H9 (cell line): ENCODE measurements at places on chromosomes 2 and 18.

GRCh38 chr2:150689590-150689989 is 202.1 kb upstream of the RND3 start:
- no peak overlapping the region for H3K27ac ChIP-seq
- DNase-seq, result no peak
- no peaks in the 10 kb centered on the region for H3K27me3 ChIP-seq
- no peaks in the 10 kb centered on the region for H3K36me3 ChIP-seq
- H3K4me1 ChIP-seq, result no peaks in the 10 kb centered on the region

GRCh38 chr2:86062043-86062442 is 43.6 kb downstream of the POLR1A start:
- no peaks in the 10 kb centered on the region for H3K4me1 ChIP-seq
- H3K4me3 ChIP-seq, result no peak overlapping the region
- H3K27me3 ChIP-seq, result no peaks in the 10 kb centered on the region
- no peak overlapping the region for H3K27ac ChIP-seq

- no peaks in the 10 kb centered on the region for H3K27me3 ChIP-seq
- no peak for DNase-seq
These were observed 231.5 kb downstream of the TTC32 start for GRCh38 chr2:19670303-19670702.

DNA sequence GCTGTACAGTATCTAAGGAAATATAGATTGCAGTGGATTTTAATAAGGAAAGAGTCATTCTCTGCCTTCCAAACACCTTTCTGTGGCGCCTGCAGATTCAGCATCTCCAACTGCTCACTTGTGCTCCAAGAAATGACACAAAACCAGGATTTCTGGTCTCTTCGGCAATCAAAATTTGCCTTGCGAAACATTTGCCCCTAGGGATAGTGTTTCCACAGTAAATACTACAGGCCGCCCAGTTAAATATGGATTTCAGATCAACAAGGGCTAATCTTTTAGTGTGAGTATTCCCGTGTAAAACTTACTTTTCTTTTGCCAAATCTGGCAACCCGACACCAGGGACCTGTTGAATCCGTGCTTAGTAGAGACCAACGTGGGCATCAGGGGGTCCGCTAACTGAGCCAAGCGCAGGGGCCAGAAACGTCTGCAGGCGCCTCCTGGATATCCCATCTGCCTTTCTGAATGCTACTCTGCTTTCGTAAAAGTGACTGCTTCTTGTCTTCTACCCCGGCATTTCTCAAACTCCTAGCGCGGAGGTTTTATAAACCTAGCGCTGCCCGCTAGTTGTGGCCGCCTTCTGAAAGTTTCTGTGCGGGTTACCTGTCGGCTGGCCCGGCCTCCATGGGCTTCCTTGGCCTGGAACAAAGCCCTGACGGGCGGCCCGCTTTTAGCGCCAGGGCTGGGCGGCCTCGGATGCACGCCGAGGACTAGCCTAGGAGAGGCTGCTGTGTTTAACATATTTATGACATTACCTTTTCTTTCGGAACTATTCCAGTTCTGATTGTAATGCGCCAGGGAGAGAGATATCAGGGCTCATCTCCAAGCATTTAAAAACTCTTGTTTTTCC is 2.5 kb downstream of the CYP1B1 start:
- H3K27me3 ChIP-seq, result peaks cover 36% of the 10 kb centered on the region
- H3K27ac ChIP-seq, result no peak overlapping the region
- DNase-seq, result peak; percentile 55
- H3K4me1 ChIP-seq, result no peaks in the 10 kb centered on the region

DNA sequence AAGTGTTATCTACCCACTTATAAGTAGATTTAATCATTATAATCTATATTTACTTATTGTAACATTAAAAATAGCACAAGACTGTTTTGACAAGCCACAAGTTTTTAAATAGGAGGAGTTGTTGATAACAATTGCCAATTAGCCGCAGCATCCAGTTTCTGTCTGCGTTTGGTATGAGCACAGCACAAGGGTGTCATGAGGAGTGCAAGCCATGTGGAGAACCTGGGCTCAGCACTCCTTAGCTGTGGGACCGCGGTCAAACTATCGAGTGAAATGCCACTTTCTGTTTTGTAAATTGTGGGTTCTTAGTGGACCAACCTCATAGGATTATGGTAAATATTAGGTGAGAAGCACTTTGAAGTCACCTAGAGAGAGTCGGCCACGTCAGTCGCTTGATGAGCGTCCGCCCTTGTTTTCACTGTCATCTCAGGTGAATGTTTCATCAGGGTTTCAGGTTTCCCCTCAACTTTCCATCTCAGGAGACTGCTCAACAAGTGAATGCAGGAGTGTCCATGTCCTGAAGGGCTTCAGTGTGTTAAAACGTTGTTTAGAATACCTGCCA is 294.5 kb downstream of the ZNF407 start:
- no peaks in the 10 kb centered on the region for H3K4me1 ChIP-seq
- no peak overlapping the region for H3K27ac ChIP-seq
- H3K36me3 ChIP-seq, result no peaks in the 10 kb centered on the region
- no peak overlapping the region for H3K4me3 ChIP-seq

DNA sequence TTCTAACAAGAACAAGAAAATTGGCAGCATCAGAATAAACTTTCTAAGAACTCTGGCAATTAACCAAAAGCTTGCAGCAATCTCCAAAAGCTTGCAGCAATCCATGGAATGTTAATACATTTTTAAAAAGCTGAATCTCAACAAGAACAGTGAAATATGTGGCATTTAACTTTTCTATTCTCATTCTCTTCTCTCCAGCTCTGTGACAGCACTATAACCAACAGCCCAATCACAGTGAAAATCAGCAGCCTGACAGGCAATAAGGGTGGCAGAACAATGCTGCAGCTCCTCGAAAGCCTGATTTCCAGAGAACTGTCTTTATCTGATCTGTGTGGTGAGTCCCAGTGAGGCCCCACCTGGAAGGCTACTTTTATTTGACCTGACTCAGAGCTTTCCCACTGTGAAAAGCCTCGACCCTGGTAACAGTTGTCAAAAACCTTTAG is 60.0 kb downstream of the TMEM131 start:
- peak overlapping the region; percentile 5; the same call in 1 of the 2 replicates for H3K4me3 ChIP-seq
- no peaks in the 10 kb centered on the region for H3K4me1 ChIP-seq
- no peaks in the 10 kb centered on the region; the same call in 1 of the 2 replicates for H3K27me3 ChIP-seq
- peaks cover 4% of the 10 kb centered on the region; the same call in 1 of the 3 replicates for H3K36me3 ChIP-seq
- no peak for DNase-seq
- no peak overlapping the region for H3K27ac ChIP-seq

- no peak overlapping the region for H3K27ac ChIP-seq
- no peak overlapping the region for H3K4me3 ChIP-seq
- H3K36me3 ChIP-seq, result peaks cover 34% of the 10 kb centered on the region; the same call in 2 of the 3 replicates
- no peaks in the 10 kb centered on the region for H3K4me1 ChIP-seq
- peak; percentile 19 for DNase-seq
- no peaks in the 10 kb centered on the region for H3K27me3 ChIP-seq
These were observed 244.1 kb downstream of the HDAC4 start for GRCh38 chr2:239156516-239157265.

GRCh38 chr2:219596954-219597551 is 604 bp upstream of the STK11IP start:
- H3K36me3 ChIP-seq, result peaks cover 8% of the 10 kb centered on the region; the same call in 1 of the 2 replicates
- H3K27me3 ChIP-seq, result no peaks in the 10 kb centered on the region
- no peak for DNase-seq
- H3K4me3 ChIP-seq, result peak overlapping the region; percentile 94

- H3K36me3 ChIP-seq, result no peaks in the 10 kb centered on the region
- DNase-seq, result no peak
- H3K4me3 ChIP-seq, result no peak overlapping the region
- H3K27ac ChIP-seq, result no peak overlapping the region
- H3K27me3 ChIP-seq, result no peaks in the 10 kb centered on the region; the same call in 1 of the 2 replicates
- H3K4me1 ChIP-seq, result peaks cover 13% of the 10 kb centered on the region; the same call in 1 of the 2 replicates
These were observed 62.6 kb downstream of the ODC1 start for GRCh38 chr2:10385501-10385900.

GRCh38 chr2:173652767-173653431 is 298.2 kb downstream of the CDCA7 start:
- no peaks in the 10 kb centered on the region; the same call in 1 of the 2 replicates for H3K4me1 ChIP-seq
- no peaks in the 10 kb centered on the region for H3K36me3 ChIP-seq
- DNase-seq, result no peak
- no peak overlapping the region for H3K4me3 ChIP-seq
- no peak overlapping the region for H3K27ac ChIP-seq

DNA sequence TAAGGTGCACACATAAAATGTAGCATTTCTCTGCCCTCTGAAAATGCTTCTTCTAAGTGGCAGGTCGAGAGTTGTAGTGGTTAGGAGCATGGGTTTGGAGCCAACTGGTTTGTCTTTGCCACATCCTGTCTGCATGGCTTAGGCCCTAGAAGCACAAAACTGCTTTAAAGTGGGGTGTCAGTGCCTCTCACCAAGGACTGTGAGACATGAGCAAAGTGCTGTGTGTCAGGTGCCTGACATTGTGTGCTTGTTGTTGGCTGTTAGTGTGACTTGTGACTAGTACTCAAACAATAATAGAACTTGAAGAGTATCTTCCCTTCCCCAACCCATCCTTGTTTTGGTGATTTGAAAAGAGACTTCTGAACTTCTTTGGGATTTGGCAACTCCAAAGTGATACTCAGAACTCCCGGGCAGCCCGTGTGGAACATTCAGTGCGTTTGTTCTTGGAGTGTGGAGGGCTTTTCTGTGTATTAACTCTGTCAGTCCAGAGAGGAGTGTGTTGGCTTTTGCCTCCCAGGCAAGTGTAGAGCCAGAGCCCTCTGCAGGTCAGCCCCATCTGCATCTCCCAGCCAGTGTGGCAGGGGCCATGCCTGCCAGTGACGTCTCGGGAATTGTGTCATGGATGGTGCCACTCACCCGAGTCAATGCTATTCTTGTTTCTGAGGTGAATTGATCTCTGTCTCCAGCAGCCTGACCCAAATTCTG is 5.0 kb downstream of the MGAT5 start:
- no peak for DNase-seq
- H3K27ac ChIP-seq, result no peak overlapping the region
- H3K27me3 ChIP-seq, result no peaks in the 10 kb centered on the region
- peaks cover under 1% of the 10 kb centered on the region; the same call in 1 of the 3 replicates for H3K36me3 ChIP-seq
- H3K4me3 ChIP-seq, result no peak overlapping the region

DNA sequence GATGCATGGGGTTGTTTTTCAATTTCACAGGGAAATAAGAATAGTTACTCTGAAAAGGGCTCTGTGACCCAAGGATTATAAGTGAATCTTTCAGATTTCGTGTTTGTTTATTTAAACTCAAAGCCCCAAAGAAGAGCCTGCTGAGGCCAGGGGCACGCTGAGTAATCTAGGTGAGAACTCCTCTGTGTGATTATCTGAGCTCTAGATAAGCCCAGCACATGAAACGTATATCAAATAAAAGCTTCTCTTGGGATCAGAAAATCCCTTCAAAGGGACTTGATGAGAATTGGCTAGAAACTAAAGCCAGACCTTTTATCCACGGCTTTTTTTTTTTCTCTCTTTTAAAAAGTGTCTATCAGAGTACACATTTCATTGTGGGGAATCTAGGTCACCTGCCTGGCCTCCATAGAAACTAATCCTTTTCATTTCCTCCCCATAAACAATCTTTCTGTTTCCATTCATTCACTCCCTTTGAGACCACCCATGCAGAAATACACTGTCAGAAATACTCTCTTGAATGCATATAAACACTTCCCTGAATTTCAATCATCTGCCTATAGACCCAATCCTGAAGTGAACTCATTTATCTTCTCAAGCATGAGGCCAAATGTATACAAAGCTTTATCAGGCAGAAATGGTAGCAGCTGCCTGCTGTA is 137.4 kb downstream of the RIT2 start:
- H3K27ac ChIP-seq, result no peak overlapping the region
- no peak overlapping the region for H3K4me3 ChIP-seq
- DNase-seq, result no peak
- H3K27me3 ChIP-seq, result no peaks in the 10 kb centered on the region
- H3K4me1 ChIP-seq, result no peaks in the 10 kb centered on the region
